ENCODE measurements at places on chromosomes 1 and 21.

GRCh38 chr1:183019860-183020259 is 3.4 kb upstream of the LAMC1 start:
- DNase-seq, result no peak

DNA sequence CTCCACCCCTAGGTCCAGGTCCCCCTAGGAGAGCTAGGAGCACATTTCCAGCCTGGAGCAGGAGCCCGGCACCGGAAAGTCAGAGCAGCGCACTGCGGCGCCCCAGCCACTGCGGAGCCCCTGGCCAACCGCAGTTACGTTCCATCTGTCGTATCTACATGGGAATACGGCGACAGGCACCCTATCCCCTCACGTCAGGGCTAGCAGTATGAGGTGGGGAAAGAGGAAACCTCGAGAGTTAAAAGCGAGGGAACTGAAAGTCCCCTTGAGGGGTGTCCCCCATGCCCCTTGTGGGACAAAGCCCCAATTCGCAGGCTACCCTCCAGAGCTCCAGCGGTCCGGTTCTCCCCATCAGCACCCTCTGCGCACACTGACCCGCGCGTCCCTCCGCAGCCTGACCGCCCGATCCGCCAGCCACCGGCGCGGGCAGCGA is 995 bp downstream of the COLGALT2 start:
- DNase-seq, result peak; percentile 29

- no peak for DNase-seq
These were observed 227.3 kb upstream of the TMEM51 start for GRCh38 chr1:14926229-14926628.

- DNase-seq, result no peak
These were observed 480.2 kb downstream of the COL11A1 start for GRCh38 chr1:102628109-102628613.

DNA sequence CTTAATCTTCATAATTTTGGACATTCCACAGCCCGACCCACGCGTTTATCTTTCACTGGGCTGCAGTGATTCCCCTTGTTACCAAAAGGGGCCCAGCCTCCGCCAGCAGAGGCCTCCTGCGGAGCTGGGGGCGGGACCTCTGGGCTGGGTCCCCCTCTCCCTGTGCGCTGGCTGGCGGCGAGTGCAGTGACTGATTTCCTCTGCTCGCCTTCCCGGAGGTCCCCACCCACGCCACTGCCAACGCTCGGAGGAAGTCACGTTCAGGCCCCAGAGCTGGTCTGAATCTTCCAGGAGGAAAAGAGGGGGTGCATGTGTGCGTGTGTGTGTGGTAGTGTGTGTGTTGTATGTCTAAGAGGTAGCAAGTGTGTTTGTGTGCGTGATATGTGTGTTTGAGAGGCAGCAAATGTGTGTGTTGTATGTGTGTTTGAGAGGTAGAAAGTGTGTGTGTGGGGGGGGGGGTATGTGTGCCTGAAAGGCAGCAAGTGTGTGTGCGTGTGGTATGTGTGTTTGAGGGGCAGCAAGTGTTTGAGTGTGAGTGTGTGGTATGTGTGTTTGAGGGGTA is 35.0 kb upstream of the JAK1 start:
- peak; percentile 75 for DNase-seq

DNA sequence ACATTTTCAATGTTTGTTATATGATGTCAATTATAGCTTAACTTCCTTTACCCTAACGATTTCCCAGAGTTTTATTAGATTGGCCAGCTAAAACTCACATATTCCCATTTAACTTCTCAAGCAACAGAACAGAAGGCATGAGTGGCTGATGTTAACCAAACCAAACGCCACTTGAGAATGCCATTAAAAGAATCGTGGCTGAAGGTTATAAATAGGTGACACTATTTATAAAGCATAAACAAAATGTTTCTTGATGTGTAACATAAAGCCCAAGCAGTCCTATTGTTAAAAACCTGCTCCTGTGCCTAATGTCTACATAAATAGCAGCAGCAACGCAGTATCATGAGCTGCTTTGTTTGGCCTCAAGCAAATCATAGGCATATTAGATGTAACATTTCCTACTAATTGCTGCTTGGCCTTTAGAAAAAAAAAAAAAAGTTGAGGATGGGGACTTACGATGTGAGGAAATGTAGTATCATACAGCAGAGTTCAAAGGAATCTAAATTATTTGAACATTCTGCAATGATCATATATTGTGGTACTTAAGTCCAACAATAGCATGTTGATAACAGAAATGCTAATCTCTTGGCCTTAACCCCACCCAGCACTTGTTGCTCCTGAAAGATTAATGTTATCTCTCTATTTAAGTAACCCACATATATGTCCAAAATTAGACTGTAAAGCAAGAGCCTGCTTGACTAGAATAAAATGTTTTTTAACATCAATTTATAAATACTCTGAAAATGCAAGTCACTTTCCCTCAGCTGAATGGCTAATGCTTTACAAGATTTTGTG is 106.0 kb downstream of the ESRRG start:
- DNase-seq, result no peak

DNA sequence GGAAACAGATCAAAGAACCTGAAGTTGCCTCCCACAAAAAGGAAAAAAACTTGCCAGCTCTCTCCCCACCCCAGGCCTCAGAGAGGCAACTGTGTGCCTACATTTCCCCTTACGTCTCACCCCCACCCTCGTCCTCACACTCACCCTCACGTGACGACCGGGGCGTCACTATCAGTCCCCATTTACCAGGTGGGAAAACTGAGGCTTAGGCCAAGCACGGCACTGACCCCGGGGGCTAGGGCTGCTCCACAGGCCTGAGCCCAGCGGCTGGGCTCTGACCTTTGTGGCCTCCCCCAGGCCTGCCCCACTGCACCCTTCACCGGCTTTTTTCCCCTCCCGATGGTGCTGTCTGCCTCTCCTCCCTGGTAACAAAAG is 51.5 kb upstream of the RUNX3 start:
- DNase-seq, result no peak

- no peak for DNase-seq
These were observed 26.2 kb upstream of the A3GALT2 start for GRCh38 chr1:33346927-33347649.

DNA sequence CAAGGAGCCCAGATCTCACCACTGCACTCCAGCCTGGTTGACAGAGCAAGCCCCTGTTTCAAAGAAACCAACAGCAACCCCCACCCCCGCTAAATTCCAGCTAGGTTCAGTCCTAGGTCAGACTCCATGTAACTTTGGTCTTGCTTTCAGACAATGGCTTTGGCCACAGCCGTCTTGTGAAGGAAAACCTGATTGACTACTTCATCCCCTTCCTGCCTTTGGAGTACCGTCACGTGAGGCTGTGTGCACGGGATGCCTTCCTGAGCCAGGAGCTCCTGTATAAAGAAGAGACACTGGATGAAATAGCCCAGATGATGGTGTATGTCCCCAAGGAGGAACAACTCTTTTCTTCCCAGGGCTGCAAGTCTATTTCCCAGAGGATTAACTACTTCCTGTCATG is 12.9 kb downstream of the TOR3A start:
- no peak for DNase-seq

DNA sequence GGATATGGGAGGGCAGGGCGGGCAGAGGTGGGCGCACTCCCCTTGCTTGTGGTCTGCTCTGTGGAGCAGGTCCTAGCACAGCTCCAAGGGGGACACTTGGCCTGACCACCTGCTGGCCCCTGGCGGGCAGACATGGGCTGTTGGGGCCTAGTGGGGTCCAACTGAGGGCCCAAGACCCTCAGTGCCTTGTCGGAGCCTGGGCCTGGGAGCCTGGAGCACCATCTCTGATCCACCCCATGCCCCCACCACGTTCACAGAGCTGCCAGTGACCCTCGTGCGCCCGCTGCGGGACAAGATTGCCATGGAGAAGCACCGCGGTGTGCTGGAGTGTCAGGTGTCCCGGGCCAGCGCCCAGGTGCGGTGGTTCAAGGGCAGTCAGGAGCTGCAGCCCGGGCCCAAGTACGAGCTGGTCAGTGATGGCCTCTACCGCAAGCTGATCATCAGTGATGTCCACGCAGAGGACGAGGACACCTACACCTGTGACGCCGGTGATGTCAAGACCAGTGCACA is 70.6 kb downstream of the OBSCN start:
- no peak for DNase-seq

DNA sequence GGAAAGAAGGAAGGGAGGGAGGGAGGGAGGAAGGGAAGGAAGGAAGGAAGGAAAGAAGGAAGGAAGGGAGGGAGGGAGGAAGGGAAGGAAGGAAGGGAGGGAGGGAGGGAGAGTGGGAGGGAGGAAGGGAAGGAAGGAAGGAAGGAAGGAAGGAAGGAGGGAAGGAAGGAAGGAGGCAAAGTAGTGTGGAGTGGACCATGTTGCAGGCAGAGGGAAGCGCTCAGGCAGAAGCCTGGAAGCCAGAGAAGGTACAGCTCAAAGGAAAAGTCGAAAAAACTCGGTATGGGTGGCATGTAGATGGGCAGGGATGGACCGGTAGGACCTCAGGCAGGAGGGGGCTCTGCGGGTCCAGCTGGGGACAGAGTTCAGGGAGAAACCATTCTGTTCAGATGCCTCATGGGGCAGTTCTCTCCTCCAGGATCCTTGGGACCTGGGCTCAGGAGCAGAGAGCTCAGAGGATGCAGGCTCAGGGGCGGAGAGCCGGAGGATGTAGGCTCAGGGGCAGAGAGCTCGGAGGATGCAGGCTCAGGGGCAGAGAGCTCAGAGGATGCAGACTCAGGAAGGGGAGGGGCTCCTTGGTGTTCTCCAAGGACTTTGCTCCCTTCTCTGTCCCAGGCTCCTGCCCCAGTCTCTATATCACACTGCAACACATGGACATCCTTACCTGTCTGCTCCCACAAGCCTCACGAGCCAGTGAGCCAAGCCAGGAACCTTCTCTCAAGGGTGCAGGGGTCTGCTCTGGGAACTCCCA is 13.6 kb upstream of the PADI3 start:
- DNase-seq, result no peak

- no peak for DNase-seq
These were observed 16.8 kb downstream of the C1orf116 start for GRCh38 chr1:207015791-207016190.

DNA sequence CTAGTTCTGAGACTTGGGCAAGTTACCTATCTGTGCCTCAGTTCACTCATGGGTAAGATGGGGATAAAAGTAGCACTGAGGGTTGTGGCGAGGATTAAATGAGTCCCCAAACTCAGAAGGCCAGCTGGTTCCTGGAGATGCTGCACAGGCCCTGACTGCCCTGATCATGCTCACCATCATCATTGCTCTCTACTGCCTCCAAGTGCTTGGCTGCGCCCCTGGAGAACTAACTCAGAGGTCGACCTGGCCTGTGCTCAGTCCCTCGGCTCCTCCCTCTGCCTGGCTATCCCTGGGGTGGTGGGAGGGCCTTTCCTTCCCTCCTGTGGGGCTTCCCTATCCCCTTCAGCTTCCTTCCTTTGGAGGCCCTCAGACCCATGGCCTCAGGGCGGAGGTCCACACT is 5.6 kb downstream of the SLC5A9 start:
- no peak for DNase-seq

DNA sequence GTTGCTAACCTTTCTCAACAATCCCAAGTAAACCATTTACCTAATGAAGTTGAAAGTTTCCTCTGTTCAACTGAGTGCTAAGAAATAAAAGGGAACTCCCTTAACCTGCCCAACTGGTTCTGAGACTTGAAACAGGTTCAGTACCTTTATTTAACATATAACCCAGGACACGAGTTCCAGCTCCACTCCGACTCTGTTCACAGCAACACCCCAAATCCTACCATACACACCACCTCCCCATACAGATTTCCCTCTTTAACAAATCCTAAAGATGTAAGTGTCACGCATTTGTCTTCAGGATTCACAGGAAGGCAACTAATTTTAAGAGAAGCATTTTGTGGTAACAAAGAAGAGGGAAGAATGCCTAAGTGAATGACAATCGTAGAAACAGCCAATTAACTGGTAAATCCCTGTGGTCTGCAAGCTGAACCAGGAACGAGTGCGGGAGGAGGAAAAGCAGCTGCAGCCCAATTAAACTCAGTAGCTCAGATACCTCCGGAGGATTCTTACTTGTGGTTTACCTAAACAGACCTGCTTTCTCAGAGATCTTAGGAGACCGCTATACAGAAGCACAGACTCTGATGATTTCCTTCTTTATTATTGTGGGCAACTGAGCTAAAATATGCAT is 134.5 kb upstream of the MAGI3 start:
- no peak for DNase-seq

DNA sequence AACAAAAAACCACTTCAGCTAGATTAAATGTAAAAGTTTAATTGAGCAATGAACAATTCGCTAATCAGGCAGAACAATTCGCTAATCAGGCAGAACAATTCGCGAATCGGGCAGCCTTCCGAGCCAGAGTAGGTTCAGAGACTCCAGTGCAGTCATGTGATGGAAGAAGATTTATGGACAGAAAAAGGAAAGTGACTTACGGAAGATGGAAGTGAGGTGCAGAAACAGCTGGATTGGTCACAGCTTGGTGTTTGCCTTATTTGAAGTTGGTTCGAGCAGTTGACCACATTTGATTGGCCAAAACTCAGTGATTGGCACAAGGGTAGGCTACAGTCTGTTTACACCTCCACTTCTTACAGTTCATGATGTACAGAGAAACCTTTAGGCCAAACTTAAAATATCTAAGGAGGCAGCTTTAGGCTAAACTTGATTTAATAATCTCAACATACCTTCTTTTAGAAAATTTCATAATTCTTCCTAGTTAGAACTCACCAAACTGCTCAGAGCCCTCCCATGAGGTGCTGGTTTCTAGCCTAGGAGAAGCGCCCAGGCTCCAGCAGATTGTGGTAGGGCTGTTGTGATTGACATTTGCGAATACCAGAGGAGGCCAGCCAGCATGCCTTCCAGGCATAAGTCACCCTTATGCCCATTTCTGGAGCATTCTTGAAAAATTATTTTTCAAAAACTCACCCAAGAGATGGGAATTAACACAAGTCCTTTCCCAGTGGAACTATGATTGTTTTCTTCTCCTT is 22.8 kb upstream of the KCNC4 start:
- DNase-seq, result no peak

DNA sequence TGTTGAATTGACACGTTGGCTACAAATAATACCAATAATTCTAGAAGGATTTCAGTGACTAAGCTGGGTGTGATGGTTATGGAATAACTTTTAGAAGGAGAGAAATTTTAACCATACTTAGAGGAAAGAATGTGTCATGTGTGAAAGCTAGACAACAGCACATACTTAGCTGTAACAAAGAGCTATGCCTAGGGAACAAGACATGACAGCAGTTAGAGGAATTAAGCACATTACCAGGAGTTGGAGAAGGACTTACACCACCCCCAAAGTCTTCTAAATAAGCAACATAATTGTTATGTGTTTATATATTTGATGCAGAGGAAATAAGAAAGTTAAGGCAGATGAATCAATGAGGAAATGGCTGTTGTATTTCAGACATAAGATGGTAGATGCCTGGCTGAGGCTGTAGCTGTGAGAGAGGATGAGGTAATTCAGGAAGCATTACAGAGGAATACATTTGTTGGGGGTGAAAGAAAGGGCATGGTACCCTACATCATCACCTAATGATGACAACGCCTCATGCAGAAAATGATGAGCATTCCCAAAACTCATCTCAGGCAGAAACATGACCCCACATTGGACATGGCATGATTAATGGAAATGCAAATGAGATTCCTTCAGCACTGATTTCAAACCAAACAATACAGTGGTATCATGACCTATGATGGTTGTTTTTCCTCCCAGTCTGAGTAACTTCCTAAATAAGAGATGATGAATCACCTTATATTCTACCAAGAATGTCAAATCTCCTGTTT is 211.5 kb downstream of the LHX8 start:
- DNase-seq, result no peak

GRCh38 chr1:22847709-22848108 is 125.0 kb downstream of the LACTBL1 start:
- DNase-seq, result no peak
